ENCODE measurements at places on chromosomes 4 and X.

DNA sequence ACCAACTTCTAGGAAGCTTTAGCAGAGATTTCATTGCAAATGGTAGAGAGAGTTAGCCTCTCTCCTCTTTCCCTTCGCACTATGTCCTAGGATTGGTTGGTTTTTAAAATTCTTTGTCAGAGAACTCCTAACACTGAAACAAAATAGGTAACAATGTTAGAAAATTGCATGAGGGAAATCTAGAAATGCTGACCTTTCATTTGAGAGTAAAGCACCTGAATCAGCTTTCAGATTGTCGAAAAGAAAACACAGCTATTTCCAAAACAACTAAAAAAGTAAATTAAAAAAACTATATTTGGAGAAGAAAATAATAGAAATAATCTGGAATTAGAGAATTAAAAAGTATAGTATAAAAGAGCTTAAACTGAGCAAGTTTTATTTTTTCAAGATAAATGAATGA is 108.1 kb upstream of the GK2 start:
- DNase-seq = no peak

GRCh38 chr4:73194064-73194463 is 64.5 kb downstream of the ANKRD17 start:
- no peak for DNase-seq

- DNase-seq = no peak
These were observed 213.1 kb upstream of the MID1 start for GRCh38 chrX:10833299-10834169.

DNA sequence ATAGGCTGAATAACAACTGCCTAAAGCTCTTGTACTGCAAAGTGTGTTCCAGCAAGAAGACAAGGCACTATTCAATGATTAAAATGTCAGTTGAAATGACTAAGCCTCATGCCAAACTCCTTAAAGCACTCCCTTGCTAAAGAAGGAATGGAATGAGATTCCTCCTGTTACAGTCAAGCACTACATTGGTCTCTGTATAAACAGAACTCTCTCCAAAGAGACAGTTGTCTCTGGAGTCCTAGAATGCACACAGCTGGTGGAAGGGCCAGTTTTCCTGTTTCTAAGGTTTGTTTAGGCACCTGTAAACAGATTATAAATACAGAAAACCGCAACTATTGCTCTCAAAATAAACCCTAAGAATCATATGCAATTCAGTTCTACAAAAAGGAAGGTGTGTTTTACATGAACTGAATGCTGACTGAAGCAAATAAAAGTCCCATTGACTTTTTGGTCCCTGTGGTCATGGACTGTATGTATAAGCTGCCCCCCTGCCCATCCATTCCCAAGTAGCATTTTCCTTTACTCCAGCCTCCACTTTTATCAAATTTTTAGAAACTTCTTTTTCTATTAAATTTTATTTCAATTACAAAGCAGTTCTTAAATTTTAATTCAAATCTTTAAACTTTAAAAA is 47.0 kb downstream of the FAT1 start:
- no peak for DNase-seq

DNA sequence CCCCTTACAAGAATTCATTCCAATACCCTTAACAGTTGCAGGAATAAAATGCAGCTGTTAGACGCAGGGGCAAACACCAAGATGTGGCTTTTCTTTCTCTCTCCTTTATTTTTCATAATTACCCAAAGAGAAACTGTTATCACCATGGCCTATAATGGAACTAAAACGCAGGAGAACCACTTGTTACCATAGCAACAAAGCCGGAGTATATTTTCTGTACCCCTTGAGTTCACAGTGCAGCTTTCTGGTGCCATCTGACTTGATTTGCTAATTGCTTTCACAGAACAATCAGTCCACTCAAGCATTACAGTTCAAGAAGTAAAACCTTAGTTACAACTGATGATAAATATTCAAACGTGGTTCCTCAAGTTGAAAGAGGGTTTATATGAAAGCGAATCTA is 157.9 kb downstream of the AMELX start:
- DNase-seq = no peak

- DNase-seq = no peak
These were observed 1.4 kb upstream of the MAGED1 start for GRCh38 chrX:51891821-51892551.

GRCh38 chr4:61841714-61842113 is 641.6 kb downstream of the ADGRL3 start:
- no peak for DNase-seq

GRCh38 chr4:105022811-105023667 is 123.6 kb upstream of the TET2 start:
- DNase-seq = no peak

DNA sequence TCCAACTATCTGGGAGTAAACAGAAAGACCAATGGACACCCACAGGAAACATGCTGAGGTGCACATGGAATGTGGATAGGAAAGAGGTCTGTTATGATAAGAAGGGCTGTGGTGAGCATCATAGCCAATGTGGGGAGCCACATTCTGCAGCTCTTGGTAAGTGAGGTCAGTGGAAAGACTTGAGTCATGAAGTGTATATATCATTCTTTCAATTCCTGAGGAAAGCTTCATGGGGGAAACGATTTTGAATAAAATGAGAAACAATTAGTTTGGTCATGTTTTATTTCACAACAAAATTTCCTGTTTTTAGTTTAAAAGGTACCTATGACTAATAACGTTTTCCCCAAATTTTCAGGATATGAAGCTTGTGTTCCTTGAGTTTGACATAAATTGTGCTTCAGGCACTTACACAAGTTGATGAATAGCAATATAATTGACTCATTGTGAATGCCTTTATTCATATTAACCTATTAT is 41.4 kb upstream of the RASSF6 start:
- DNase-seq = no peak

DNA sequence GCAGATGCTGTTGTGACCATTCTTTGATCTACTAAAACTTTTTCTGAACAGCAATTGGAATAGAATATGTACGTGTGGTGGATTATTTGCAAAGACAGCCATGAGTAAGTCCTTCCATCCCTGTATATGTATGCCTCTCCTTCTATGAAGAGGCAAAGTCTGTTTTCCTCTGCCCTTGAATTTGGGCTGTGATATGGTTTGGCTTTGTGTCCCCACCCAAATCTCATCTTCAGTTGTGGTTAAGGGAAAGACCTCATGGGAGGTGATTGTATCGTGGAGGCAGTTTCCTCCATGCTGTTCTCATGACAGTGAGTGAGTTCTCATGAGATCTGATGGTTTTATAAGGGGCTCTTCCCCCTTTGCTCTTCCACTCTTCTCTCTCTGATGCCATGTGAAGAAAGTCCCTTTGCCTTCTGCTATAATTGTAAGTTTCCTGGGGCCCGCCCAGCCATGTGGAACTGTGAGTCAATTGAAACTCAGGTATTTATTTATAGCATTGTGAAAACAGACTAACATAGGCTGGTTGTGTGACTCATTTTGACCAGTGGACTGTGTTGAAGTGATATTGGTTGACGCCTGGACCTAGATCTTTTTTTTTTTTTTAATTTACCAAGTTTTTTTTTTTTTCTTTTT is 108.3 kb upstream of the CAMK2D start:
- peak; percentile 40 for DNase-seq

- no peak for DNase-seq
These were observed 10.6 kb downstream of the ZNF185 start for GRCh38 chrX:152908486-152908885.

DNA sequence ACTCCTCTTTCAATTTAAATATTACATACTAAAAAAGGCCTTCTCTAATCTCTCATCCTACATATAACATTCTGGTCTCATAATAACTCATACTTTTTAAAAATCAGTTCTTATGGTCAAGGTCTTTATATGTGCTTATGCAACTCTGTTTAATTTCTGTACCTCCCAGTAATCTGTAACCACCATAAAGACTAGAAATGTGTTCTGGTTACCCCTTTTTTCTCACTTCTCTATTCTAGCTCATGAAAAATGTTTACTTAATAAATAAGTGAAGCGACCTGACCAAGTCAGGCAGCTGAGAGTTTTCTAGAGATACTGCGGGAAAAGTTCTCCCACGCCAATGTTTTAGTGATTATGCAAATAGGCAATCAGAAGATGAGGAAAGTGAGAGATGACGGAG is 548.8 kb upstream of the FAM241A start:
- DNase-seq = no peak

DNA sequence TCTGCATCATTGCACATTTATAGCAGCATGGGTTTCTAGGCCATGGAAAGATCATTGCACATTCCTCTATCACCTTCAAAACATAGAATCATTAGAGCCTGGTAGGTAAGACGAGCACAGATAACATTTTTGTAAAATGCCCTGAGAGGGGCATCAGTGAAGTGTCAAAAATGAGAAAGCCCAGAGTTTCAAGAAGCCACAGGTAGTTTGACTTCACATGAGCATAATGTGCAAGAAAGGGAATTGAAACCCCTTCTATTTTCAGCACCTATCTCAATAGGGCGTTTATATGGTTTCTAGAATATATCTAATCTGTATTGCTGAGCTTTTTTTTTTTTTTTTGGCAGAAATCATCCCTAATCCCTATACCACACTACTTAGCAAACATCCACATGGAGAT is 2441.7 kb downstream of the ARAP2 start:
- DNase-seq = no peak

GRCh38 chr4:165874791-165875371 is 1.8 kb downstream of the TLL1 start:
- no peak for DNase-seq

GRCh38 chr4:162681212-162681611 is 485.5 kb downstream of the NAF1 start:
- DNase-seq = no peak

GRCh38 chr4:88242144-88242543 is 42.2 kb downstream of the PPM1K start:
- no peak for DNase-seq

DNA sequence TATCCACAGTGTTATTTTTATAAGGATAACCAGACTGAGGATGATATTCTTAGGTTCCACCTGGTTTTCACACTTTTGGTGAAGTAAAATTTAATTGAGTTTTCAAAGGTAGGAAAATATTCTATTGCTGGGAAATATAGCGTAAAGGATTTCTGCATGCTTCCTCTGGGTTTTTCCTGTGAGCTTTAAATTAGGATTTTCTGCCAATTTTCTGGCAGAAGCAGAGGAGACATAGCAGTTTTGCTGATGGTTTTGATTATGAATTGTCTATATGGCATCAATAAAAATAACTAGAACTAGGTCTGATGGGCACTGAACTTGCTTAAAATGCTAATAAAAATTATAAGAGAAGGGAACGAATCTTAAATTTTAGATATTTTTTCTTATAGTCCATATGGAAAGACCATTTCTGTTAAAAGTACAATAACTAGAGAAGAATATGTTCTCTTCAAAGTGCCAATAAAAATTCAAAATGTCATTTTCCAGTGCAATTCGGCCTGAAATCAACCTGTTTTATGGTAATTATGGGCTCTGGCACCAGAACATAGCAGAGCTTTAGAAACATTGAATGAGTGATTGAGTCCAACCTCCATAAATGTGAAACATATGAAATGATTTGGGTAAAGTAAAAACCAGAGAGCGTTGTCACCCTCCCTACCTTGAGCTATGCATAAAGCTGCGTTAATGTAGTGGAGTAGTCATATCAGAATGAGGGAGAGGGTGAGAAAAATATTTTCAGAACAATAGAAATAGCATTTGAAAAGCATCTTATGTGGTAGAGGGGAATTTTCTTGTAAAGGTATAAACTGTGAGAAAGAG is 279.7 kb downstream of the SPRY1 start:
- no peak for DNase-seq

- no peak for DNase-seq
These were observed 196.6 kb upstream of the AGA start for GRCh38 chr4:177638871-177639270.

DNA sequence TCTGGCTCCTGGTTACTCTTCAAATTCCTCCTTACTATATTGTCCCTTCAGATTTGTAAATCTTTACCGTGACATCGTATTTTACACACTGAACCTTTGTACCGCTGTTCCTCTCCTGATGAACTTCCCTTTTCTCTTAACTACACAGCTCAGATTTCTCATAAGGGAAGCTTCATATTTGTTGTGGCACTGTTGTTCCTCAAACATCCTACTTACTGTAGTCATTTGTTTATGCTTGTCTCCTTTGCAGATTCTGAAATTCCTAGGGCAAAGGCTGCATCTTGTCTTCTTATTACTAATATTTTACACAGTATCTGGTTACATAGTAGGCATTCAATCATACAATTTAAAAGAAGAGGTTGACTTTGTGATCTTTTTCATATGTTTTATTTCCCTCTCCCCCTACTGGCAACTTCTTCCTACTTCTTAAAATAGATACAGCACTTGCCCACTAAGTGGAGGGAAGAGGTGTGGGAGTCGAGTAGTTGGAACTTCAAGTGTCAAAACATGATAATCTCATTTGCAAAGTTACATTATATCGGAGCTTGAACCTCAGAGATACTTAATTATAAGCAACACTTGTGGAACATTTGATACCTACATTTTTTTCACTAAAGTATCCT is 50.0 kb downstream of the TET2 start:
- no peak for DNase-seq

DNA sequence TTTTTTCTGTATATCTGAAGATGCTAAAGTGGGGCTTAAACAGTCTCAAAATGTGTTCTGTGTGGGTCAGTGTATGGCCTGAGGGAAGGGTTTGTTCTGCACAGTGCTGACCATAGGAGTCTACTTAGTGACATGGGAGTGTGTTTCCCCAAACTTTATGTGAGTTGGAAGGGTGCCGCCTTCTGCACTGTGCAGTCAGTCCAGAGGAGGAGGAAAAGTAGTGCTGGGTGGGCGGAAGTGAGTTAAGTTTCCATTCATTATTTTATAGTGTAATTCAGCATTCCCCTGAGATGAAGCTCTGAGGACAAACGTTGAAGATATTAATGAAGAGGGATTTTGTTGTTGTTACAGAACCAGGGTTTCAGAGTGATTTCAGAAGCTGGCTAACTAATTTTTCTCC is 2.9 kb downstream of the CHST7 start:
- no peak for DNase-seq

DNA sequence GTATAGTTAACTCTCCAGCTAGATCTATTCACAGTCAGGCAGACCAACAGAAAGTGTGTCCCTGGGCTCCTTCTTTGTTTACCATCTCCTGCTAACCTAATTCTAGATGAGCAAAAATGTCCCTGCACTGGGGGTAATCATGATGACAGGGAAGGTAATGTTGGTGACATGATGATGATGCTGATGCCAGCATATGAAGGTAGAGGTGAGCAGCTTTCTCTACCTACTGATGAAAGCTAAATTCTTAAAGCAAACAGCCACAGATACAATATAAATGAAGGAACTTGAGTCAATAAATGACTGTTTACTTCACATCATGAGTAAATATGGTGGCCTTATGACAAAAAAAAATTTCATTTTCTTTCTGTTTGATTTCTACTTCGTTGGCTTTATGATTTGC is 78.5 kb downstream of the NKX6-1 start:
- DNase-seq = no peak

DNA sequence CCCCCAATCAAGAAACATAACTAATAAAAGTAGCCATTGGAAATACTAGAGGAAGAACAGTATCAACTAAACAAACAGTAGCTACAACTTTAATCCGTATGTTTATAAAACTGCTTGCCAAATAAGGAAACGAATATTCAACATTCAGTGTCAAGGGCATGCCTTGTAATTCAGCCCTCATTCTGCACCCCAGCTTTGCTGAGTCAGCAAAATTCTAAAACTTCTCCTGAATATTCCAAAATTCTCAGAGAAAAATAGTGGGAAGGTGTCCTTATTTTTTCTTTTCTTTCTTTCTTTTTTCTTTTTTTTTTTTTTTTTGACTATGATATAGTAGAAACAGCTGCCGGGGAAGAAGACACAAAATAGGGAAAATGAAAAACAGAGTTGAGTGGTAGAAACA is 344.8 kb upstream of the MAGEC2 start:
- no peak for DNase-seq
